ENCODE measurements at places on chromosomes 2 and 18. TPM values are rescaled to one million over a fixed set of nuclear protein-coding genes. Genes with fewer than 3 reads are reported as not detected.

Gene EML6
- total RNA-seq = under 0.01 TPM

Gene ABCB11
- total RNA-seq = not detected

Gene CCDC68
- total RNA-seq = 3.7 TPM

Gene FSIP2
- total RNA-seq = under 0.01 TPM

Gene CERKL
- 0.15 TPM for total RNA-seq

Gene ANKRD30BL
- not detected for total RNA-seq

Gene RPE
- 88.2 TPM for total RNA-seq

Gene CNGA3
- total RNA-seq = not detected

Gene GKN2
- not detected for total RNA-seq

Gene SRSF7
- total RNA-seq = 143 TPM

Gene SLC4A5
- under 0.01 TPM for total RNA-seq

Gene OBSL1
- total RNA-seq = 32.0 TPM

Gene PMS1
- 11.6 TPM for total RNA-seq

Gene DSG4
- total RNA-seq = not detected

Gene LBX2
- 1.3 TPM for total RNA-seq

Gene ITGB6
- total RNA-seq = 0.17 TPM
